Activated T-helper 2 cell treated with anti-CD3 and anti-CD28 coated beads, Interferon-gamma antibody, Interleukin-2, Interleukin-4, amounts not matched to agents 10 μg/mL and 5 μg/mL and 100 μg/mL, durations not matched to agents 14 hours and 24 hours and 36 hours (primary cell): ENCODE measurements at places on chromosomes 6 and 20. TPM values are rescaled to one million over a fixed set of nuclear protein-coding genes. Genes with fewer than 3 reads are reported as not detected.

EYA4 gene
- not detected in 2 replicates for total RNA-seq

DNA sequence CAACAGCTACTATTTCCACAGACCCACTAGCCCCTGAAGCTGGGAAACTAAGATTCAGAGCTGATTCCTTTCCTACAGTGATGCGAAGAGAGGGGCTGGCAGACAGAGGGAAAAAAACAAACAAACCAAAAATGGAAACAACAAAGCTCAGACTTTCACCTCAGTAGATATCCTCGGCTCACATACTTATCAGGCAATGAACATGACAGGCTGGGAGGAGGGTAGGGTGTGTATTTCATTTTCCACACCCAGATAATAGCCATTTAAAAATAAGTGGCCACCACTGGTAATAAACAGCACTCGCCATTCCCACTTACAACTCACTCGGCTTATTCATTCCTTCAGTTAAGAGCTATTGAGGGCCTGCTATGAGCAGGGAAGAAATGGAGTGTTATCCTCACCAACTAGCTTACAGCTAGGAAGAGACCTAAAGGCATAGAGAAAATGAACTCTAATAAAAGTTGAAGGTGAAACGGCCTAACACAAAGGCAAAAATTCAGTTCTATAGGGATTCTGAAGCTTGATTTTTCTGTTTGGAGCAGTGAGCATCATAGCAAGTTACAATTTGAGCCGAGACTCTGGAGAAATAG, 32.0 kb upstream of the SPTLC3 start:
- DNase-seq, result no peak

- DNase-seq, result no peak
Observed at GRCh38 chr20:402898-403581, 5.1 kb upstream of the RBCK1 start.

GRCh38 chr6:144939921-144940320, 654.8 kb downstream of the UTRN start:
- no peak for DNase-seq

GRCh38 chr6:42424906-42425474, 26.7 kb downstream of the TRERF1 start:
- DNase-seq, result no peak

GRCh38 chr6:145547594-145548335, 187.6 kb downstream of the EPM2A start:
- DNase-seq, result no peak

DNA sequence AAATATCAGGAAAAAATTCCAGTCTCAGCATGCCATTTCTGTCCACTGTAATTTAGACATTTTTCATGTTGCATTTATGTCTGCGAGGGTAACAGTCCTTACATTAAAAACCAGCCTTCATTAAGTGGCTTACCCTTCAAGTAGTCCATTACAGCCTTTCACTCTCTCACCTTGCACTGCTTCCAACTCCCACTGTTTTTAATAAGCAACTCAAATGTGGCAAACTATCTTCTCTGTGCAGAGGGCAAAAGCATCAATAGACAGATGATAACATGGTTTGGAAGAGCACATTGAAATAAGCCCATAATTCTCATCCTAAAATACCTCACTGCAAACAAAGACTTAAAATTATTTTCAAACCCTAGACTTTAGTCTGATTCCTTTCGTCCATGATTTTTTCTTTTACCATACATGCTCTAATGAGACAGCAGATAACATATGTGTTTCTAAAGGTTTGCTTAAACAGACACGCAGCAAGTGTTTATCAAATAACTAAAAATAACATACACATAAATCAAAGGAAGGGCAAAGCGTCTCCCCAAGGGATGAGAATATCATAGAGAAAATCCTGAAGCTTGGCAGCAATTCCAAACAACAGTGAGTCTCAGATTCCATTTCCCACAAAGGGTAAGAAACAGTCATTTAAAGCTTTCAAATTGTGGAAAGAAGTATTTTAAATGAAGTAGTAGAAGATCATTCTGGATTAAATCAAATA, 130.4 kb downstream of the PTPRK start:
- no peak for DNase-seq

GRCh38 chr6:43893073-43893472, 123.1 kb downstream of the VEGFA start:
- DNase-seq, result no peak

GRCh38 chr20:36541227-36541767, at the start of gene MYL9:
Gene MYL9, plus strand, starts transcription at chr20:36541519. Its CDS starts 3,366 bp downstream, at chr20:36544885.
- DNase-seq, result no peak

GRCh38 chr20:2104236-2104635, 2.6 kb downstream of the STK35 start:
- no peak for DNase-seq

GRCh38 chr20:31706607-31707257, 15.9 kb downstream of the BCL2L1 start:
- no peak for DNase-seq

GRCh38 chr20:58829531-58829941, 21.2 kb downstream of the GNAS-AS1 start:
- DNase-seq, result no peak

- DNase-seq, result no peak
Observed at GRCh38 chr20:51217347-51218045, 194.6 kb upstream of the KCNG1 start.

DNA sequence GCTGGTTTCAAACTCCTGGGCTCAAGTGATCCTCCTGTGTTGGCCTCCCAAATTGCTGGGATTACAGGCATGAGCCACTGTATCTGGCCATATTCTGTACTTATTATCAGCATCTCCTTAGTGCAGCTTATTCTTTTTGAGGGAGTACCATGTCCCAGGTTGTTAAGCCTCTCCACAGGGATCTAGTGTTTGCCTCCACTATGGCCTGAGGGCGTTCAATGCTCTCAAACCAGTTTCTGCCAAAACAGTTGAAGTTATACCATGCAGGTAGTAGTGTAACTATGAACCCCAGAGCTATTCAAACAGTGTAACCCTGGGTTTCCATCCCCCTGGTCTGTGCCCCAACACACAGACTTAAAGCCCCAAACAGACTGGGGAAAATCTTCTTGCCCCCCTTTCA, 81.7 kb downstream of the BACH2 start:
- DNase-seq, result no peak

GRCh38 chr6:146775220-146775619, 176.4 kb downstream of the ADGB start:
- DNase-seq, result no peak

SIRPB1 gene
- total RNA-seq, result 0.67 and 1.6 TPM in 2 replicates

DNA sequence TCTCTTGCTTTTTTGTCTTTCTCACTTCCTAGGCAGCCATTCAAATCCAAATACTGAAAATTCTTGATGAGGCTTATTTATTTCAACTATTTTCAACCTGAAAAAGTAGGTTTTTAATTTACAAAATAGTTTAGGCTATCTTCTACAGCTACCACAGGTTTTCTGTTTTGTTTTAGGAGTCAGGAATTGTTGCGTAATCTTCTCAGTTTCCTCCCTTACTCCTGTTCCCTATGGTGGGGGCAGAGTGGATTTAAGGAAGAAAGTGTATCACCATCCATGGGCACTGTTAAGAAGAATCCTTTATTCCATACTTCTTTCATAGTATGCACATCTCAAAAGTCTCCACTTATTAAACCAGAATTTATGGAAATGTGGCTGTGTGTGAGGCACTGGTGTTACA, 182.4 kb downstream of the KHDC1L start:
- no peak for DNase-seq

- no peak for DNase-seq
Observed at GRCh38 chr6:11196511-11197174, 35.8 kb downstream of the NEDD9 start.

- no peak for DNase-seq
Observed at GRCh38 chr20:63501818-63502670, 3.2 kb upstream of the EEF1A2 start.

DNA sequence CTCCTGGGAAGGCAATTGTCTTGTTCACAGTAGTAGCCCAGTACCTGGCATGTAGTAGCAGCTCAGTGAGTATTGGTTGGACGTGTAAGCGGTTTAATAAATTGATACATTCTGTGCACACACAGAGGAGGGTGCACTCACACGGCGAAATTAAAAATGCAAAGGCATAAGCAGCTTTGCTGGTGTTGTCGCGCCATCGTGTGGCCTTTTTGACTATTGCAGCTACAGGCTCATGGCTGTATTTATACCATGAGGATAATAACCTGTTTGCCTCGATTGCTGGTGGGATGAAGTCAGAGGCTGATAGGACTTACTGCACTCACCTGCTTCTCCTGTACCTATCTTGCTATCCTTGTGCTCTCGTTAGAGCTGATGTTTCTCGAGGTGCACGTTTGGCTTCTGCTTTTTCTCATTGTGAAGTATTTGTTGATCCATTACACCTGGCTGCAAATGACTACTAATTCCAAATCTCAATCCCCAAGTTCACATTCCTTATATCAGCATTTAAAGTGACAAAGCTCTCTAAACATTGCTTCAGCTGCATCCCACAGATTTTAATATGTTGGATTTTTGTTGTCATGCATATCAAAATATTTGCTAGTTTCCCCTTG, 61.5 kb downstream of the TBXT start:
- DNase-seq, result peak; percentile 35

SAMD10 gene
- total RNA-seq, result 23.4 and 25.3 TPM in 2 replicates

GRCh38 chr6:71292001-71292400, 3.4 kb downstream of the OGFRL1 start:
- no peak for DNase-seq

- DNase-seq, result no peak
Observed at GRCh38 chr6:168609914-168610490, 169.0 kb downstream of the SMOC2 start.

DNA sequence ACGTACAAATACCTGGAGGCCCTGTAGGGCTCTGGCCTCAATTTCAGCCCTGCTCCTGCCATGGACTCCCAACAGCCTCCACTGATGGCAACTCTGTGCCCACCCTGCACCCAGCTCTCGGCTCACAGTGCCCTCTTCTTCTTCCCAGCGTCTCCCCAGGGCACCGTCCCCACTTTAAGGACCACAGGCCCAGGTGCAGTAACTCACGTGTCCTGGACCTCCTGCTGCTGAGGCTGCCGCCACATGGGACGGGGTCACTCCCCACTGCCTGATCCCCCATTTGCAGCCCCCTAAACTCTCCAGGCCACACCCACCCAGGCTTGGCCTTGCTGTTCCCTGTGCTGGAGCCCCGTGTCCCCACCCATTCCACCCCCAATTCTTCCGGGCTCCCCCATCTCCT, 223.4 kb downstream of the PREX1 start:
- DNase-seq, result no peak

GRCh38 chr20:47137231-47137870, 219.1 kb downstream of the ZMYND8 start:
- DNase-seq, result no peak

TBXT gene
- not detected in 2 replicates for total RNA-seq

DNA sequence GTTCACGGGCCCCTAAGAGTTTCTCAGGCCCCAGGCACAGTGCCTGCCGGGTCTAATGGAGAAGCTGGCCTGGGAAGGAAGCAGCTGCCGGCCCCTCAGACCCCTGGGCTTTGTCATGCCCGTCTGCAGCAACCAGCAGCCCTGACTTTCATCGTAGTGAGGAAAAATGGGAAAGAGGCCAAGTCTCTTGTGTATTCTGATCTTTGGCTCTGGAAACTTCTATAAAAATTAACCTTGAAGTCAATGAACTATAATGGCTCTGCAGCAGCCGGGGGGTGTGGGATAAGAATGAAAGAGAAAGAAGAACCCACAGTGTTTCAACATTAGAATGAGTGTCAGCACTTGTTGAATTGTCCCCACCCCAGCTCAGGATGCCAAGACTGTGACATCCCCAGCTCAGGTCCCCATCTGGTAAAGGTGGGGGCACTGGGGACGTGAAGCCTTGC, 12.9 kb downstream of the TGM2 start:
- DNase-seq, result no peak

DNA sequence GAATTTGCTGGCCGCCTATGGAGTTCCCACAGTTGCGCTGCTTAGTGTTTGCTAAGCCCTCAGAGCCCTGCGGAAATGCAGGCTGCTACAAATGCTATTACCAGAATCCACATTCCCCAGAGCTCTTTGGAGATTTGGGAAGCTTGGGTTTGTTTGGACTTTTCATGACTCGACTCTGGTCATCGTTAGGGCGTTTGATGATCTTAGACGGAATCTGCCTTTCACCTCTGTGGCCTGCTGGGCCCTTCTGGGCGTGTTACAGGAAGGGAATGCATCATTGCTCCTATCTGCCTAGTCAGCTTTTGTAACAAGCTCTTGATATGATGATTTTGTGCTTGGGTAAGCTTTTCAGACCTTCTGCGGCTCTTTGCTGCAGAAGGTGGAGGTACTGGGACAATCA, 50.8 kb downstream of the EYA2 start:
- no peak for DNase-seq

PRKN gene
- total RNA-seq, result 0.51 TPM in 1 of 2 replicates, not detected in the other

- DNase-seq, result no peak
Observed at GRCh38 chr20:20331156-20331555, 36.7 kb upstream of the INSM1 start.

- no peak for DNase-seq
Observed at GRCh38 chr20:53743607-53744260, 150.1 kb upstream of the ZNF217 start.

GRCh38 chr20:550611-551010, 7.0 kb upstream of the CSNK2A1 start:
- no peak for DNase-seq

DNA sequence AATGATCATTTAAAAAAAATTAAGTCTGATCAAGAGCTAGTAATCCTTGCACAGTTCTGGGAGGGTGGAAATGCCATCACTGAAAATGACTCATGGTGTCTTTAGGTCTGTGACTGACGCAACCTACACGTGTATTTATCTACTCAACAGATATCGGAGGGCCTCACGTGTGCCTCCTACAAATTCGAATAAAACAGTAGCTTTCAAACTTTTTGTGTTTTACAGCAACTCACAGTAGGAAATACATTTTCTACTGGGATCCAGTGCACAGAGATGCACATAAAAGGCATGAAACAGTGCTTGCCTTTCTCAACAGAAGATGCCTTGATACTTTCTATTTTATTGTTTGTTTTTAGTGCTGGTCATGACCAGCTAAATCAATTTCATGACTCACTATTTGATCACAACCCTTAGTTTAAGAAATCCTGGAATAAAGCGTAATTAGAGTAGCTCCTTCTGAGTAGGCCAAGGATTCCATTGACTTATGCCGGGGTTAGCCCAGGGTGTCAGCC, 210.0 kb upstream of the SNX9 start:
- no peak for DNase-seq

PTGIS gene
- 31.0 and 31.3 TPM in 2 replicates for total RNA-seq

OR2H2 gene
- not detected in 2 replicates for total RNA-seq

GRCh38 chr6:63859528-63859927, 223.9 kb downstream of the PHF3 start:
- DNase-seq, result no peak

GRCh38 chr6:90793771-90794170, 206.9 kb upstream of the MAP3K7 start:
- no peak for DNase-seq

CST3 gene
- total RNA-seq, result 0.82 and 1.5 TPM in 2 replicates

- no peak for DNase-seq
Observed at GRCh38 chr6:48986845-48987244, 476.2 kb downstream of the MMUT start.

GRCh38 chr6:44122801-44123200, 4.5 kb downstream of the MRPL14 start:
- DNase-seq, result no peak

PEX3 gene
- 21.4 and 23.6 TPM in 2 replicates for total RNA-seq

MYCT1 gene
- total RNA-seq, result not detected in 2 replicates
